ENCODE measurements at places on chromosomes 6 and 20.

GRCh38 chr6:105994591-105995390, 91.3 kb upstream of the PRDM1 start:
- no peak overlapping the region for H3K27ac ChIP-seq
- no peaks in the 10 kb centered on the region for H3K27me3 ChIP-seq
- H3K4me3 ChIP-seq, result peak overlapping the region; percentile 64
- peak; percentile 87 for DNase-seq

DNA sequence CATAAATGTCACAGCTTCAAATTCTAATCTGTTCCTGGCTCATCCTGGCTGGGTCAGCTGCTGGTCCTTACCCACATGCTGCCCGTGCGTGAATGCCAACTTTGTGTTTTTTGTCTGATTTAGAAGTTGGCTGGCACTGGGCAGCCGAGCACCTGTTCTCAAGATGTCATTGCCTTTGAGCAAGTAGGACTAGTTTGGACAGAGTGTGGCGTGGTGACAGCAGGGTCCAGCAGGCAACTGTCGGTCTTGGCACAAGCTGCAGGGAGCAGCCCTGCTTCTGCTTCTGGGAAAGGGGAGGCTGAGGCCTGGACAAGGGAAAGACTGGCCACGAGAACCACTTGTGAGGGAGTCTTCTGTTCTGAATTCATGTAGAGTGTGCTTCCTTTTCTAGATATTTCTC, 26.4 kb upstream of the ADRM1 start:
- H3K27ac ChIP-seq, result no peak overlapping the region
- H3K36me3 ChIP-seq, result peaks cover 21% of the 10 kb centered on the region
- H3K4me1 ChIP-seq, result no peaks in the 10 kb centered on the region
- no peak overlapping the region for H3K4me3 ChIP-seq

- H3K27ac ChIP-seq, result no peak overlapping the region
- no peaks in the 10 kb centered on the region for H3K36me3 ChIP-seq
- H3K4me3 ChIP-seq, result no peak overlapping the region
These were observed 273.2 kb downstream of the CD83 start for GRCh38 chr6:14390805-14391204.

GRCh38 chr20:25283221-25283951, 35.5 kb downstream of the PYGB start:
- no peaks in the 10 kb centered on the region for H3K4me1 ChIP-seq
- H3K27ac ChIP-seq, result no peak overlapping the region
- no peaks in the 10 kb centered on the region for H3K27me3 ChIP-seq
- DNase-seq, result peak; percentile 29
- no peak overlapping the region for H3K4me3 ChIP-seq

DNA sequence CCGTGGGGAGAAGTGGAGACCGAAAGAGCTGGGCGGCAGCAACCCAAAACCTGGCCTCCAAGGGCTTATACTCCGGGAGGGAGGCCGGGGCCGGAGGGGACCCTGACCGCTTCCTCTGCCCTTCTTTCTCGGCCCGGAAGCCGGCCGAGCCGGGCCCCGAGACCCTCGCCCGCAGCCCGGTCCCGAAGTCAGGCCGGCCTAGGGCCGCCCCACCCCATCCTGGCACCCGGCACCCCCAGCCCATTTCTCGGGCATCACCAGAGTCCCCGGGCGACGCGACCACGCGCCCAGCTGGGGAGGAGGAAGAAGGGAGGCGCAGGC, 572 bp upstream of the ZDHHC14 start:
- H3K27ac ChIP-seq, result peak overlapping the region; percentile 88
- DNase-seq, result no peak
- peak overlapping the region; percentile 84 for H3K4me3 ChIP-seq
- H3K4me1 ChIP-seq, result peaks cover 1% of the 10 kb centered on the region
- no peaks in the 10 kb centered on the region for H3K36me3 ChIP-seq
- no peaks in the 10 kb centered on the region for H3K27me3 ChIP-seq

DNA sequence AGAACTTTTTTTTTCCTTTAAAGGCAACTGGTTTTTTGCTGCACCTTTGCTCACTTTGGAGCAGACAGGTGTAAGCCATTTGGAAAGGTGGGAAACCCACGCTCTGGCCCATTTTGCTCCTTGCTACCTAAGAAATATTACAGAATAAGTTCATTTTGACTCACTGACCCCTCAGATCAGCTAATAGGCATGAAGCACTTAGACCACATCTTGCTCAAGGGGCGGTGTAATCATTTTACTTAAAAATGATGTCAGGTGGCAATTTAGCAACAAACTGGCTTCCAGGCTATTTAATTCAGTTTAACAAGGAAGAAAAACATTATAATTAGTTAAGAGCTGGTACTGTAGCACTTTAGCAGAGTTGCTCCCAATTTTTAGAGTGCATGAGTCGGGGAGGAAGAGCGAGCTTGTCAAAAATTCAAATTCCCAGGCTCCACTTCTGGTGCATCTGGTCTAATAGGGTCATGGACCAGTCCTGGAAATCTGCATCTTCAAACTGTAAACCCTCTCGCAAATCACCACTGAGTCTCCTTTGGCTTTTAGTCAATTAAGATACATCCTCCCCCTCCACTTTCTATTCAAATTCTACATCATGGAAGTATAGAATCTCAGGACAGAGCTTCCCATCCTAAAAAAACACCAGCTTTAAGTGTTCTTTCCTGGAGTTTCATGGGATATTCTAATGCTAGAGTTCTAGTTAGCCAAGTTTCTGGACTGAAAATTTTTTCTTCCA, 38.2 kb downstream of the JAG1 start:
- no peak overlapping the region for H3K4me3 ChIP-seq
- peak overlapping the region; percentile 80 for H3K27ac ChIP-seq
- DNase-seq, result no peak
- no peaks in the 10 kb centered on the region for H3K27me3 ChIP-seq

DNA sequence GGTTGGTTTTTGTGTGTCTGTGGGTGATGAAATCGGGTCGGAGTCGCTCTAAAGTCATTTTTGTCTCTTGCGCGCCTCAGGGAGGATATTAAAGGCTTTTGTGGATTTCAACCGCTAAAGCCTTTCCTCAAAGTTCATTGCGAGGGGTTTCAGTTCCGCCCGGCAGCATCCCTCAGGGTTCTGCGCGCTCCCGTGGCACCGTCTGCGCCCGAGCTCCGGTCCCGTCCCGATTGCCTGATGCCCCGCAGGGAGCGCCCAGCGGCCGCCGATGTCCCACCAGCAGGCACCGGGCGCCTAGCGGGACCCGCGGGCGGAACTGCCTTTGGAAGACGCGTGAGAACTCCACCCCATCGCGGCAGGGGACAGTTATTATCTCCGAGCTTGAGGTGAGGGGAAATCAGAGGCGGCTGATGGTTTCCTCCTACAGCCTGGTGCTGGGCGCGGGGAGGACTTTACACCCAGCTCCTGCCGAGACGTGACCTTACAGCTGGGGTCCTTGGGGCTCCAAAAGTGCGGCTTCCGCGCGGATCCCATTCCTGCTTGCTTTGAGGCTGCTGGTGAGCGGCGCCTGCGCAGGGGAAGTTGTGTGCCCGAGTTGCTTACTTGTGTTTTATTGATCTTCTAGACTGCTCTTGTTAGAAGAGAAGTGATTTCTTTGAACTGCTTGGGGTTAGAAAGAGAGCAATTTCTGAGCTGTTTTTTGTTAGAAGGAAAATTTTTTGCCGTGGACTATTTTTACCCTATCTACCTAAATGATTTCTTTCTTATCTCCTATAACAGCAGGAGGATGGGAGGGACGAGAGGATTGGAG, 27.1 kb downstream of the ULBP1 start:
- no peaks in the 10 kb centered on the region for H3K4me1 ChIP-seq
- DNase-seq, result no peak
- H3K4me3 ChIP-seq, result no peak overlapping the region
- H3K36me3 ChIP-seq, result no peaks in the 10 kb centered on the region
- H3K27me3 ChIP-seq, result no peaks in the 10 kb centered on the region

GRCh38 chr6:4894049-4894448, 109.8 kb downstream of the RPP40 start:
- no peak for DNase-seq
- no peak overlapping the region for H3K27ac ChIP-seq
- no peaks in the 10 kb centered on the region for H3K27me3 ChIP-seq
- H3K4me1 ChIP-seq, result no peaks in the 10 kb centered on the region
- H3K36me3 ChIP-seq, result peaks cover 4% of the 10 kb centered on the region
- H3K4me3 ChIP-seq, result no peak overlapping the region

DNA sequence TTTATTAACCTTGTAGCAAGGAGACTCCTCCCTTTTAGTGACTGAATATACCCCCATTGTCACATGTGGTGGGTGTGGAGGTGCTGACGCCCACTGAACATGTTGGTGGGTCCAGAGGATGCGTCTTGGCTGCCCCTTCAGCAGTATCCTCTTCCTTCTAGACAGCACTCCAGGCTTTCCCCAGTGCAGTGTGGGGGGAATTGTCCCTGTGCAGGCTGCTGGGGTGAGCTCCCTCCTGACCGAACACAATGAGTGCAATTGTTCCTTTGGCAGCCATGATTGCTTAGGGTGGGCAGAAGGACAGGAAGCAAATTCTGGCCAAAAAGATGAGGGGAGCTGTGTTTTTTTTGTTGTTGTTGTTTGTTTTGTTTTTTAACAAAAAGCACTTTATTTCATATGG, 209.3 kb upstream of the PDE10A start:
- H3K4me1 ChIP-seq, result no peaks in the 10 kb centered on the region
- no peak overlapping the region for H3K27ac ChIP-seq
- H3K36me3 ChIP-seq, result no peaks in the 10 kb centered on the region
- H3K27me3 ChIP-seq, result no peaks in the 10 kb centered on the region

- H3K27ac ChIP-seq, result no peak overlapping the region
- H3K36me3 ChIP-seq, result no peaks in the 10 kb centered on the region
- H3K27me3 ChIP-seq, result no peaks in the 10 kb centered on the region
- peak; percentile 74 for DNase-seq
- no peaks in the 10 kb centered on the region for H3K4me1 ChIP-seq
These were observed 8.0 kb upstream of the PTPN1 start for GRCh38 chr20:50501972-50502745.

GRCh38 chr20:14820771-14821170, 483.4 kb upstream of the FLRT3 start:
- H3K27me3 ChIP-seq, result no peaks in the 10 kb centered on the region
- H3K4me3 ChIP-seq, result no peak overlapping the region

DNA sequence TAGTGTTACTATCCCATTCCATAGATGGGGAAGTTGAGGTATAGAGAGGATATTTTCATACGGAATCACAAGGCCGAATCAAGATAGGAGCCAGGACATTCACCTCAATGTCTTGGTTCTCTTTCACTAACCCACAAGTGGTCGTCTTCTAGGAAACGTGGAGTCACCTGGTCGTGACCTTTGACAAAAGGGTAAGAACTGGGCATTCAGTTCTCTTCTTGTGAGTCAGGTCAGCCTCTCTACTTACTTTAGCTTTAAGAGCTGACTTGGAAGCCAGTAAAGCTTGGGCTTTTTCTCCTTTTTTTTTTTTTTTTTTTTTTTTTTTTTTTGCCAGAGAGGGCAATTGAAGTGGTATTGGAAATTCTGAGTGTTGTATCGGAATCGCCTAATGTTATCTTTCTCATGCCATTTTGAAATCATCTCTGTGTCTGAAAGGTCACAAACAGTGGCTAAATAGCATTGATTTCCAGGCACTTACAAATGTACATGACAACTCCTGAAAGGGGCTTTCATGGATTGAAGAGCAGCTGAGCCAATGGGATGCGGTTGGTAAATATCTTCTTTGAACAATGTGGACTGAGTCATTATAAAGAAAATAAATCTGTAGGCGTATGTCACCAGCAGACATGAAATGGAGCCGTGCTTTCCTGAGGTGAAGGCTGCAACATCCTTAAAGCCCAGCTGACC, 356.9 kb downstream of the KIF16B start:
- no peak for DNase-seq
- H3K4me1 ChIP-seq, result no peaks in the 10 kb centered on the region
- H3K36me3 ChIP-seq, result no peaks in the 10 kb centered on the region

DNA sequence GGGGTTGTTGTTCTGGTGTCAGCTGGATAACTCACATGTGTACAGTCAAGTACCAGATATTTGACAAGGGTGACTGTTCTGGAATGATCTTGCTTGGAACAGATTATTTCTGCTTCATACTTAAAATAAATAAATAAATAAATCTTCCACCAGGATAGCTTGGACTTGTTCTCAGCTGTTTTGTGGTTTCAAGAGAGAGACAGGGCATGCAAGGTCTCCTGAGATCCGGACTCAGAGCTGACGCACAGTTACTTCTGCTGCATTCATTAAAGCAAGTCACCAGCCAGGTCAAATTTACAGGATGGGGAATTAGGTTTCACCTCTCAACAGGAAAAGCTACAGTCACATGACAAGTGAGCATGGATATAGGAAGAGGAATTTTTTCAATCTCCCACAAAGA, 285.0 kb upstream of the SPTLC3 start:
- no peak for DNase-seq
- H3K4me1 ChIP-seq, result no peaks in the 10 kb centered on the region
- no peaks in the 10 kb centered on the region for H3K36me3 ChIP-seq
- H3K27me3 ChIP-seq, result no peaks in the 10 kb centered on the region
- no peak overlapping the region for H3K4me3 ChIP-seq

- no peaks in the 10 kb centered on the region for H3K4me1 ChIP-seq
- no peak overlapping the region for H3K27ac ChIP-seq
- no peak overlapping the region for H3K4me3 ChIP-seq
- peaks cover 2% of the 10 kb centered on the region for H3K27me3 ChIP-seq
- DNase-seq, result no peak
These were observed 9.9 kb downstream of the MOG start for GRCh38 chr6:29666826-29667130.

DNA sequence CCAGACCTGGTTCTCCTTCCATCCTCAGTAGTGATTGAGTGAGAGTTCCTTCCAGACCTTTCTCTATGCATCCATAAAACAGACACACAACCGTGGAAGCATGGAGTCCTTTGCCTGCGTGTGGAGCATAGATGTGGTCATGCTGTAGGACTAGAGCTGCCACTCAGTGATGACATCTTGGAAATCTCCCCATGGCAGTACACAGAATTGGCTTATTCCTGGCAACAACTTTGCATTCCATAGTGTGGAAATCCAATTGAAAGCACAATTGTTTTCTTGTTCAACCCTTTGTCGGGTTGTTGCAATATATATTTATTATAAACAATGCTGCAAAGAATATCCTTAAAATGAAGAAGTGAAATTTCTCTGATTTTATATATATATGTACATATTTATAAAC, 547.8 kb downstream of the CDH26 start:
- H3K27ac ChIP-seq, result no peak overlapping the region
- no peak overlapping the region for H3K4me3 ChIP-seq
- no peak for DNase-seq
- no peaks in the 10 kb centered on the region for H3K27me3 ChIP-seq
- no peaks in the 10 kb centered on the region for H3K4me1 ChIP-seq

DNA sequence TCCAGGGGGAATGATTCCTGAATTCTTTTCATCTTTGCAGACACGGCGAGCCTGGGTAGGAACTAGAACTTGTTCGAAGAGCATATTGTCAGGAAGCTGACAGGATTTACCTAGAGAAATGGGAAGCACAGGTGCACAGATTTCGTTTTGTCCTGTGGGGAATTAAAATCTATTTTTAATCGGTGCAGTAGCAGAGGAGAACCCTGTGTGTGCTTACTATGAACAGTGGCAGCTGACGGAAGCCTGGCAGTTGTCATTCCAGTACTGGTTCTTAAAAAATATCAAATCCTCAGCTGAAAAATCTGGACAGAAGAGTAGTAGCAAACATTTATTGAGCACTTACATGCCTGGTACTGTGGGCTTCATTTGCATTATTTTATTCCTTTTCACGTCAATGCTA, 609.0 kb downstream of the QKI start:
- no peaks in the 10 kb centered on the region for H3K36me3 ChIP-seq
- no peaks in the 10 kb centered on the region for H3K4me1 ChIP-seq
- H3K27ac ChIP-seq, result no peak overlapping the region

GRCh38 chr6:142570221-142570671, 268.4 kb downstream of the ADGRG6 start:
- no peak overlapping the region for H3K4me3 ChIP-seq
- peak overlapping the region; percentile 16 for H3K27ac ChIP-seq
- DNase-seq, result no peak
- no peaks in the 10 kb centered on the region for H3K36me3 ChIP-seq
- H3K4me1 ChIP-seq, result peaks cover 4% of the 10 kb centered on the region
